ENCODE measurements at places on chromosomes 4 and X. TPM values are rescaled to one million over a fixed set of nuclear protein-coding genes. Genes with fewer than 3 reads are reported as not detected.

CLIC2 gene
- 3.2 TPM for total RNA-seq

CFAP47 gene
- total RNA-seq, result 45.4 TPM

CENPVL3 gene
- total RNA-seq, result 10.4 TPM

ABRAXAS1 gene
- 9.5 TPM for total RNA-seq

UGT2A1 gene
- not detected for total RNA-seq

All from diencephalon (tissue), 1 donor.